Upper lobe of right lung (tissue), 1 donor: ENCODE measurements at places on chromosomes 1 and 21. TPM values are rescaled to one million over a fixed set of nuclear protein-coding genes. Genes with fewer than 3 reads are reported as not detected.

GRCh38 chr21:18368205-18368604 is 35.4 kb downstream of the TMPRSS15 start:
- H3K4me1 ChIP-seq = no peaks in the 10 kb centered on the region
- H3K27me3 ChIP-seq = no peaks in the 10 kb centered on the region
- H3K4me3 ChIP-seq = no peak overlapping the region
- no peak overlapping the region for H3K27ac ChIP-seq

- no peak for DNase-seq
- H3K27me3 ChIP-seq = peaks cover 21% of the 10 kb centered on the region
- H3K4me3 ChIP-seq = no peak overlapping the region
Observed at GRCh38 chr1:5765483-5765882, 226.7 kb downstream of the NPHP4 start.

OR10Z1 gene
- not detected for total RNA-seq

- H3K36me3 ChIP-seq = no peaks in the 10 kb centered on the region
- no peaks in the 10 kb centered on the region for H3K27me3 ChIP-seq
Observed at GRCh38 chr1:225483818-225484656, 56.2 kb upstream of the LBR start.

- H3K27me3 ChIP-seq = peaks cover 40% of the 10 kb centered on the region
- H3K4me3 ChIP-seq = no peak overlapping the region
- H3K27ac ChIP-seq = no peak overlapping the region
- DNase-seq = peak; percentile 9
- H3K36me3 ChIP-seq = no peaks in the 10 kb centered on the region
Observed at GRCh38 chr1:34778381-34778780, 2.6 kb upstream of the GJB3 start.

CREG1 gene
- total RNA-seq = 171 TPM

DNA sequence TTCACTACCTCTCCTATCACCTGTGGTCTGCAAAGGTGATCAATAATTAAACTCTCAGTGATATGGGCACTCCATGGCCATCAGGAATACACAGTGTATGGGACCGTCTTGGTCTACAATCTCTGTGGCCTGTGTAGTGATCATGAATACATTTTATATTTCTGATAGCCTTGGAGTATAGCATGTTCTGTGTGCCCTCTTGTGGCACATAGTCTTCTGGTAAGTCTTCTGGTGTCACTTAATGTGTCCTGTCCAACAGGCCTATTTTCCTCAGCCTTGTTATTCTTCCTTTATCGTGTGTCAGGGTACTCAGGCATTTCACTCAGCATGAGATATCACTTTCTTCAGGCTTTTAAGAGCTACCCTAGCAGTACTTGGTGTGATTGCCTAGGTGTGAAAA is 393.6 kb downstream of the AGBL4 start:
- no peak overlapping the region for H3K4me3 ChIP-seq
- H3K27me3 ChIP-seq = no peaks in the 10 kb centered on the region
- no peaks in the 10 kb centered on the region for H3K36me3 ChIP-seq
- DNase-seq = no peak

DNA sequence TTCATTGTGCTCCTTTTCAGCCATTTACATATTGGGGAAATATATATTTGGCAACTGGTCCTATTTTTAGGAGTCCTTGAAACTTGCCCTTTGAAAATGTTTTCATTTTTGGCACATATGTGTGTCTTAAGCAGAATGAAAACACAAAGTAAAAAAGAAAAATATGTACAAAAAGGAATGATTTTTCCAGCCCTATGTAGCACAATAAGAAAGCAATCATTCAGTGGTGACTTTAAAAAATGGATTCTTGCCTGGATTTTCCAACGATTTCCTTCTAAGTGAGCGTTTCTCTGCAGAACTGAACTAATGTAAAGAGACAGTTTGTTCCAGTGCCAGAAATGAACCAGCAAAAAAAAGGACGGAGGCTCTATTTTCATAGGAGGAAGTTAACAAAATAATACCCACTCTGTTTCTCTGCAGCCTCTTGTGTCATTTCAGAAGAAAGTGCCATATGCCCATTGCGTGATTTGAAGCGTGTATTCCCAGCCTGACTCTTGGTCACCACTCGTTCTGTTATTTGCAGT is 340.1 kb downstream of the SETD4 start:
- H3K4me3 ChIP-seq = no peak overlapping the region
- DNase-seq = no peak
- H3K27me3 ChIP-seq = no peaks in the 10 kb centered on the region
- H3K36me3 ChIP-seq = no peaks in the 10 kb centered on the region

TSACC gene
- not detected for total RNA-seq

DNA sequence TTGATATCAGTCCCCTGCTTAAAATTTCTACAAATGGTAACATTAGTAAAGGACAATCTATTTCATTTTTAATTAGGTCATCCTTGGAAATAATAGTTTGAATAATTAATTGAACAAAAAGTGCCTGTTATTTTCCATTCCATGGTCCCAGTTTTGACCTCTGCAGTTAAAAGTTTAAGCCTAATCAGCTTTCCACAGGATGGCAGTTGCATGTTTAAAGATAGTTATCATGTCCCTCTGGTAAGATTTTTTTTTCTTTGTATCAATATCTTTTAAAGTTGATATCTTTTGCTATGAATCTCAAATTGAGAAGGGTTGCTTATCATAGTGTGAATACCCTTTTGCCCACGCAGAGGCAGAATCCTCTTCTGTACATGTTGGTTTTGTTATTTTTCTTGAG is 90.4 kb downstream of the HS2ST1 start:
- no peak overlapping the region for H3K27ac ChIP-seq
- no peaks in the 10 kb centered on the region for H3K4me1 ChIP-seq
- DNase-seq = no peak
- no peak overlapping the region for H3K4me3 ChIP-seq

RSPO1 gene
- 9.1 TPM for total RNA-seq

CACHD1 gene
- 31.8 TPM for total RNA-seq

DNA sequence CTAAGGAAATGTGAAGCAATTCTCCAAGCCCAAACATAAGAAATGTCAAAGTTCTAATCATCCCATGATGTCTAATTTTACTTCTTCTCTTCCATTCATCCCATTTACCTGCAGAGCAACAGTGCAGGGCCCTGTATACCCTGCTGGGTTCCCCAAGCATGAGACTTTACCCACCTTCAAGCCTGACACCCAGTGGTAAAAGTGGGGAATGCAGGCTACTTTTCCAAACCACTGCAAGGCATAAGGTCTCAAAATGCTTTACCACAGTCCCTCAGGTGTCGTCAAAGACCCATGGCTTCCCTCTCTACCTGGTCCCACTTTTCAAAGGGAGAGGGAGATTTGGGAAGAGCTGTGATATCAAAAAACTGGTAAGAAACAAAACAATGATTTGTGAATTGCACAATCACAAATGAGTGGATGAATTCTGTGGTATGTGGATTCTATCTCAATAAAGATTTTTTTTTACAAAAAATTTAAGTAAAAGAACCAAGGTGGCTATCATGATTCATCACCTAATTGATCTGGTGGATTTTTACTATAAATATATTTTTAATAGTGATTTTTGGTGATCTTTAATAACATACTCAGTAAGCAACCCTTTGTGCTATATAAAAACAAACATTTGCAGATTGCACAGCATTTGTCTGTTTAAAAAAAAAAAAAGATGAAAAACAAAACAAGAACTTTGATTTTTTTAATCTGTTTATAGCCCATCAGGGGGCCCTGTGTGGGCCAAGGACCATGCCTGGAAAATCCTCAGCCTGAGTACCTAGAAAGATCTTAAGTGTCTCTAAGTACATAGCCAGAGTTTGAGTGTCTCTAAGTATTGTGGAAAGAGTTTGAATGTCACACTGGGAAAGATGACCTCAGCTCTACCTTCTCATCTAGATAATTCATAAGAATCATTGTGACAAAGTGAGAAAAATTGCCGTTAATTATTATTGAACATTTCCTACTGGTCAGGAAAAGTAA is 73.1 kb upstream of the GJB5 start:
- no peak overlapping the region for H3K4me3 ChIP-seq
- H3K36me3 ChIP-seq = no peaks in the 10 kb centered on the region
- no peak overlapping the region for H3K27ac ChIP-seq
- no peaks in the 10 kb centered on the region for H3K4me1 ChIP-seq

DNA sequence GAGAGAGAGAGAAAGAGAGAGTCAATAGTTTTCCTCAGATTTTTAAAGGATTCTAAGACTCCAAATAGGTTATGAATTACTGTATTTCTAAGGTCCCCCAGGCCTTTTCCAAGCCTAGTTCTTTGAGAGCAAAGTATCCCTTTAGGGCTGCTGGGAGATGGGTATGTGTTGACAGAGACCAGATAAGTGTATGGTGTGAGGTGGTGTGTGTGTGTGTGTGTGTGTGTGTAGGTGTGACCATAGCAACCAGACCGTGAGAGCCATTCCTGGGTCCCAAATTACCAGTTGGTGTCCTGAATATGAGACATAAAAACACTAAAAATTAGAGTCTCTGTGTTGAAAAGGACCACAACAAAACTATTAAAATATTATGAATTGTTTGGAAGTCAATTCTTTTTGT is 41.7 kb upstream of the DNAJC6 start:
- H3K4me1 ChIP-seq = peaks cover 20% of the 10 kb centered on the region
- H3K27me3 ChIP-seq = no peaks in the 10 kb centered on the region
- no peak for DNase-seq
- H3K4me3 ChIP-seq = no peak overlapping the region

- DNase-seq = no peak
- no peaks in the 10 kb centered on the region for H3K36me3 ChIP-seq
- peaks cover 39% of the 10 kb centered on the region for H3K4me1 ChIP-seq
- peak overlapping the region; percentile 18 for H3K27ac ChIP-seq
- H3K4me3 ChIP-seq = peak overlapping the region; percentile 73
Observed at GRCh38 chr1:183027031-183027430, 3.8 kb downstream of the LAMC1 start.

PGBD5 gene
- 5.1 TPM for total RNA-seq

SYT6 gene
- not detected for total RNA-seq

GRCh38 chr1:58155418-58156123 is 391.0 kb downstream of the OMA1 start:
- no peaks in the 10 kb centered on the region for H3K4me1 ChIP-seq
- H3K36me3 ChIP-seq = no peaks in the 10 kb centered on the region
- no peak overlapping the region for H3K4me3 ChIP-seq
- no peaks in the 10 kb centered on the region for H3K27me3 ChIP-seq
- no peak overlapping the region for H3K27ac ChIP-seq
- no peak for DNase-seq

LHX8 gene
- not detected for total RNA-seq

GRCh38 chr21:24514081-24514733 is 1093.1 kb downstream of the MRPL39 start:
- H3K4me1 ChIP-seq = no peaks in the 10 kb centered on the region
- no peaks in the 10 kb centered on the region for H3K36me3 ChIP-seq
- H3K27me3 ChIP-seq = no peaks in the 10 kb centered on the region
- no peak overlapping the region for H3K4me3 ChIP-seq
- DNase-seq = no peak

GRCh38 chr1:67732750-67733151 is 47.8 kb downstream of the GADD45A start:
- peaks cover 39% of the 10 kb centered on the region for H3K4me1 ChIP-seq
- H3K36me3 ChIP-seq = no peaks in the 10 kb centered on the region
- H3K4me3 ChIP-seq = no peak overlapping the region

PCSK9 gene
- 23.5 TPM for total RNA-seq

C8B gene
- total RNA-seq = not detected

- H3K4me3 ChIP-seq = no peak overlapping the region
- H3K27me3 ChIP-seq = no peaks in the 10 kb centered on the region
- H3K4me1 ChIP-seq = no peaks in the 10 kb centered on the region
- H3K36me3 ChIP-seq = no peaks in the 10 kb centered on the region
Observed at GRCh38 chr21:24045373-24045772, 1561.9 kb downstream of the MRPL39 start.

DNA sequence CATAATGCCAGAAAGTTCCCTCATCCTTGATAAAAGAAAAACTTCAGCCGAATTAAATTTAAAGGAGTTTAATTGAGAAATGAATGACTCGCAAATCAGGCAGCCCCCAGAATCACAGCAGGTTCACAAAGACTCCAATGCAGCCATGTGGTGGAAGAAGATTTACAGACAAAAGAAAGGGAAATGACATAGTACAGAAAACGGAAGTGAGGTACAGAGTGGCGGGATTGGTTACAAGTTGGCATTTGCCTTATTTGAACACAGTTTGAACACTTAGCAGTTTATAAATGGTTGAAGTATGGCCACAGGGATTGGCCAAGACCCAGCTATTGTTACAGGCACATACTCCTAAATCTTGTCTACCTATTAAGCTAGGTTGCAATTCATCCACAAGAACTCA is 46.6 kb downstream of the HIVEP3 start:
- H3K4me3 ChIP-seq = no peak overlapping the region
- H3K36me3 ChIP-seq = no peaks in the 10 kb centered on the region
- no peak overlapping the region for H3K27ac ChIP-seq
- H3K4me1 ChIP-seq = peaks cover 17% of the 10 kb centered on the region

DNA sequence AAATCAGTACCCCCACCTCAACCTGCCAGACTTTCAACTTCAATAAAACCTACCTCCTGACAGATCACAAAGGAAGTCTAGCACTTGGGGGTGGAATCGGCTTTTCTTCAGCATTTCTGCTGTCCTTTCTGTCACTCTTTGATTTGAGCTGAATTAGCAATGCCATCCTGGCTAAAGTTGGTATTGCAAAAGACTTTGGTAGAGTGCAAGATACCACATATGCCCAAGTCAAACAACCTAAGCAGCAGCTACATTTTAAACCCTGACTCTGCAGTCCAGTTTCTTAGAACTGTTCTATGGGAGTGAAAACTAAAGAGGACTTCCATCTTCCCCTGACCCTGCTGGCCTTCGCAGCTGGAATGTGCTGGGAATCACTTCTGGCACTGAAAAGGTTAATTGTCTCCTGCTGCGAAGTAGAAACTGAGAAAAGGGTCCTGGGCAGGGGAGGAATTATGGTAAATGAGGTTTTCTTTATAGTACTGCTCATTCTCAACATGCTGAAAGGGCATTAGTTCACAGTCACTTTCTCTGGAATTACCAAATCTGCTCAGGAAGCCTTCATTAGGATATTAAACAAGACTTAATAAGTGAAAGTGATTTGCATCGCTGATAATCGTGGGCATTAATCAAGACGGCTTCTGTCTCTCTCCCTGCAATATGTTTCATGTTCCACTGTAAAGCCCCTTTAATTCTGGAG is 126.2 kb upstream of the SMYD2 start:
- no peaks in the 10 kb centered on the region for H3K4me1 ChIP-seq
- DNase-seq = no peak
- peaks cover 4% of the 10 kb centered on the region for H3K27me3 ChIP-seq
- H3K36me3 ChIP-seq = no peaks in the 10 kb centered on the region
- H3K4me3 ChIP-seq = no peak overlapping the region

GRCh38 chr1:221923929-221924598 is 182.2 kb upstream of the DUSP10 start:
- no peaks in the 10 kb centered on the region for H3K27me3 ChIP-seq
- H3K4me3 ChIP-seq = no peak overlapping the region
- no peak for DNase-seq

- peaks cover 6% of the 10 kb centered on the region for H3K4me1 ChIP-seq
- no peaks in the 10 kb centered on the region for H3K27me3 ChIP-seq
- H3K4me3 ChIP-seq = no peak overlapping the region
- no peak for DNase-seq
- H3K27ac ChIP-seq = no peak overlapping the region
- H3K36me3 ChIP-seq = no peaks in the 10 kb centered on the region
Observed at GRCh38 chr1:8297245-8297644, 20.7 kb upstream of the SLC45A1 start.

VWA5B1 gene
- total RNA-seq = 0.09 TPM

HSPB7 gene
- total RNA-seq = 10.7 TPM

CYP4B1 gene
- 268 TPM for total RNA-seq
